Activated gamma-delta T cell (primary cell): ENCODE measurements at places on chromosomes 12 and 14.

- DNase-seq = no peak
Measured at GRCh38 chr12:54182981-54183380, 5.8 kb downstream of the SMUG1 start.

GRCh38 chr12:81797100-81797499 lies 38.0 kb upstream of the PPFIA2 start:
- DNase-seq = no peak

DNA sequence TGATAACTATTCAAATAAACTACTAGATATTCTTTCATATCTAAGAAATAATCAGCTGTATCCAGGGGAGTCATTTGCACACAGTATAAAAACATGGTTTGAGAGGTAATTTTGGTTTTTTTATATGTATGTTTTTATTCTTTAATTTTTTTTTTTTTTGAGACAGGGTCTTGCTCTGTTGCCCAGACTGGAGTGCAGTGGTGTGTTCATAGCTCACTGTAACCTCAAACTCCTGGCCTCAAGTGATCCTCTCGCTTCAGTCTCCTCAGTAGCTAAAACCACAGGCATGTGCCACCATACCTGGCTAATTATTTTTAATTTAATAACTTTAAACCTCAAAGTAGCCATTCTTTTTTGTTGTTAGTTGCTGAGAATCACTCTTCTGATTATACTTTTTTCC lies 1.8 kb downstream of the PRORP start:
- no peak for DNase-seq

GRCh38 chr12:23585782-23586163 lies 363.7 kb downstream of the SOX5 start:
- no peak for DNase-seq

- DNase-seq = no peak
Measured at GRCh38 chr12:22361785-22362184, 27.3 kb upstream of the ST8SIA1 start.

GRCh38 chr14:55103005-55103640 lies 25.9 kb upstream of the LGALS3 start:
- DNase-seq = no peak
